ENCODE measurements at places on chromosomes 1 and 21. TPM values are rescaled to one million over a fixed set of nuclear protein-coding genes. Genes with fewer than 3 reads are reported as not detected.

DNA sequence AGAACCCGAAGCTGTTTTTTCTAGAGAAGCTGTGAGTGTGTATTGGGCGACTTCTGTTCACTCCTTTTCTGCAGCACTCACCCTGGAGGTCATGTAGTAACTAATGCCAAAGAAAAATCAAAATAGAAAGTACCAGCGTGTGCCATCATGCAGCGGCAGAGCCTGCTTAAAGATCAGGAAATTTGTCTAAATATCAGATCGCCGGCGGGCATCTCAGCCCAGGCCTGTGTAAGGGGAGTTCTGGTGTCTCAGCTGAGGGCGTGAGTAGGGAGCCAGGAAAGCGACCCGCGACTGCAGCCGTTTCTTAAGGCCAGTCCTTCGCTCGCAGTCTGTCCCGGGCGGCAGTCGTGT is 768 bp downstream of the EDARADD start:
- no peak overlapping the region for H3K27ac ChIP-seq
- peaks cover 9% of the 10 kb centered on the region for H3K4me1 ChIP-seq
- H3K36me3 ChIP-seq = no peaks in the 10 kb centered on the region
- H3K4me3 ChIP-seq = peak overlapping the region; percentile 44
- peaks cover 36% of the 10 kb centered on the region for H3K27me3 ChIP-seq

- DNase-seq = no peak
- H3K27ac ChIP-seq = no peak overlapping the region
- H3K4me1 ChIP-seq = no peaks in the 10 kb centered on the region
- no peaks in the 10 kb centered on the region for H3K27me3 ChIP-seq
- H3K4me3 ChIP-seq = no peak overlapping the region
- H3K36me3 ChIP-seq = no peaks in the 10 kb centered on the region
Measured at GRCh38 chr1:211715971-211716370, 40.5 kb upstream of the NEK2 start.

- no peak for DNase-seq
- H3K4me3 ChIP-seq = no peak overlapping the region
- no peaks in the 10 kb centered on the region for H3K36me3 ChIP-seq
- H3K27ac ChIP-seq = no peak overlapping the region
- no peaks in the 10 kb centered on the region for H3K4me1 ChIP-seq
- no peaks in the 10 kb centered on the region for H3K27me3 ChIP-seq
Measured at GRCh38 chr21:35606578-35606977, 453.7 kb downstream of the SETD4 start.

DNA sequence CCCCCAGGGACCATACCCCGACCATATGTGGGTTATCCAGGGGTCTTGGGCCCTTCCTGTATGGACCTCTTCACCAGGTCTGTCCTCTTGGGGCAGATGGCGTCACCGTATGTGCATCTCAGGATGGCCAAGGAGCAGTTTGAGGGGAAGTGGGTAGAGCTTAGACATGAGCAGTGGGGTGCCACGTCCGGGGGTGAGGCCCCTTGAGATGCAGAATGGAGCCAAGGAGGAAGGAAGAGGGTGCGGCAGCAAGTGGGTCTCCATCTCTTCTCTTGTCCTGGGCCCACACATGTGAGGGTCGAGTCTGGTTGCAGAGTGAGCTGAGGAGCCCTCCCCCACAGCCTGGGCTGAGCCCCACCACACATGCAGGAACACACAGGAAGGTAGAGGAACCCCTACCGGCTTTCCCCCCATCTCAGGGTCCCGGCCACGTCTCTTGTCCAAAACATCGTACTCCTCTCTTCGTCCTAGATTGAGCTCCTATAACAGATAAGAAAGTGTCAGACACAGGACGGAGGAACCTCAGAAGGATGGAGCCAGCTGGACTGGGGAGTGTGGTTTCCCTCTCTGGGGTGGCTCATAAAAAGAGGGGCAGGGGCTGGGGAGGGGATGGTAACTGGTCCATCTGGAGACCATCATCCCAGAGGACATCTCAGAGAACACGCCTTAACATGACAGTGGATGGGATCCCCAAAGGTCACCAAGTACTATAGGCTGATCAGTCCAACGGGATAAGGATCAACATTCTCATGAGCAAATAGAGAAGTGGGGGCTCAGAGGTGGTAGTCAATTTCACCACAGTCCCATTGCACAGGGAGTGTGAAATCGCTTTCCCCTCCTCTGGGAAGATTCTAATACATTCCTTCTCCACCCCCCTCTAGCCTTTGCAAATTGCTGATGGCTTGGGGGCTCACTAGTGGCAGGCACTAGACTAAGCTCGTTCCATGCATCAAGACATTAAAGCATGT is 79.9 kb downstream of the CD247 start:
- peaks cover 19% of the 10 kb centered on the region for H3K27me3 ChIP-seq
- H3K4me1 ChIP-seq = peaks cover 6% of the 10 kb centered on the region
- no peak overlapping the region for H3K27ac ChIP-seq
- no peaks in the 10 kb centered on the region for H3K36me3 ChIP-seq

DNA sequence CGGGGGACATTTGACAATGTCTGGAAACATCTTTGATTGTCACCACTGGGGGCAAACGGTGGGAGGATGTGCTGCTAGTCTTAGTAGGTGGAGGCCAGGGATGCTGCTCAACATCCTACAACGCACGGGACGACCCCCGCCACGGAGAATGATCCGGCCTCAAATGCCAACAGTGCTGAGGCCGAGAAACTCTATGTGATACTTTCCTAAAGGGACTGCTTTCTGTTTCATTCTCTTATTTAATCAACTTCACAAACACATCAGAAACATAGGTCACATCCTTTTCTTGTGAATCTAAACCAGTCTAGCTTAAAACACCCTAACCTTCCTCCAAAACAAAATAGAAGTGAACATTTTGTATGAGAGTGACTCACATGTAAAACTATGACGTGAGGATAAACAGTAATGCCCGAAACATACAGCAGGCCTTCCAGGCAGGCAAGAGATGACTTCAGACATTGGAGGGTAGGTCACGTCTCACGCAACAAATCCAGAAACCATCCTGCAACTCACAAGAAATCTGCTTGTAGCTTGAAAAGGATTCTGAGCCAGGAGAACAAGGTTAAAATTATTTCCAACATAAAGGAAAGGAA is 37.2 kb upstream of the ETS2 start:
- peak; percentile 87 for DNase-seq
- H3K27ac ChIP-seq = peak overlapping the region; percentile 96
- H3K36me3 ChIP-seq = no peaks in the 10 kb centered on the region
- peaks cover 63% of the 10 kb centered on the region for H3K4me1 ChIP-seq
- H3K27me3 ChIP-seq = no peaks in the 10 kb centered on the region

DNA sequence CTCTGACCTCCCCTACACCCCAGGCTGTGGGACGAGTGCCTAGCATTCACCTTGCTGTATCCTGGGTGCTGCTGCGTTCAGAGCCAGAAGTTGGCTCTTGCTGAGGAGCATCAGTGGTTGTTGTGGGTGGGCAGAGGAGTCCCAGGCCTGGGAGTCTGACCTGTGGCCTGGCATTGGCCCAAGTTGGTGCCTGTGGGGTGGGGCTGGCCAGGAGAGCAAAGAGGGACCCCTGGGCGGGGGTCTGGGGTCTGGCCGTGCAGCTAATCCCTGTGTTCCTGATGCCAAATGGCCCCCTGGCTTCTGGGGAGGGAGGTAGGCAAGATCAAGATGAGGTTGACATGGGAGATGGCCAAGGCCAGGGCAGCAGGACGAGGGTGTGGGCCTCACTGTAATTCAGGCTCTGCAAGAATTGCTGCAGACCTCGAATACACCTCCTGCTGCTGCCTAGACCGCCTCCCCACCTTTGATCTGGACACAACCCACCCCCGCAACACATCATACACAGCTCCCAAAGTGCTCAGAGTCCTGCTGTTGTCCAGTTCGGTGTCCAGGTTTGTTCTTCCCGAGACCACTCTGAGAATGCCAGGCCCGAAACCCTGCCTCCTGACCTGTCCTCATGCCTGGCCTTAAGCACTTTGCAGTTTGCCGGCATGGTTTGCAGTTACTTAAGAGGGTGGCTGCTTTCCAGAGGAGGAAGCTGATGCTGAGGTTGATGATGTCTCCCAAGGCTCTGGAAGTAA is 28.7 kb downstream of the CDK18 start:
- no peak for DNase-seq
- H3K4me1 ChIP-seq = peaks cover 19% of the 10 kb centered on the region
- H3K27me3 ChIP-seq = peaks cover 3% of the 10 kb centered on the region
- no peak overlapping the region for H3K4me3 ChIP-seq
- no peaks in the 10 kb centered on the region for H3K36me3 ChIP-seq

DNA sequence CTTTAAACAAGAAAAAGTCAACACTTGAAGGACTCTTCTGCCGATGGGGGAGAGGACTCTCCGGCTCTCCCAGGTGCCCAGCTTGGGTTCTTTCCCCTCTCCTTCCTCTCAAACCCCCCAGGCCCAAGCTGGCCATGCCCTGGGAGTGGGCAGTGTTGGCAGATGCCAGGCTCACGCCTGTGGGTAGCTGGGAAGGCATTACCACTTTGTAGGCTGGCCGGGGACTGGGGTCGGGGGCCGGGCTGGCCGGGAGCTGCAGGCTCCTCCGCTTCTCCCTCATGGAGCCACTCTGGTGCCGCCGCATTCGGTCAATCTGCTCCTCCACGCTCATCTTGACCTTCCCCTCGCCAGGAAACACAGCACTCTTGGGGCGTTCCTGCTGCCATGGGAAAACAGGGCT is 16.4 kb upstream of the GOLT1A start:
- peaks cover 14% of the 10 kb centered on the region for H3K4me1 ChIP-seq
- no peaks in the 10 kb centered on the region for H3K36me3 ChIP-seq
- no peaks in the 10 kb centered on the region for H3K27me3 ChIP-seq
- H3K4me3 ChIP-seq = no peak overlapping the region

DNA sequence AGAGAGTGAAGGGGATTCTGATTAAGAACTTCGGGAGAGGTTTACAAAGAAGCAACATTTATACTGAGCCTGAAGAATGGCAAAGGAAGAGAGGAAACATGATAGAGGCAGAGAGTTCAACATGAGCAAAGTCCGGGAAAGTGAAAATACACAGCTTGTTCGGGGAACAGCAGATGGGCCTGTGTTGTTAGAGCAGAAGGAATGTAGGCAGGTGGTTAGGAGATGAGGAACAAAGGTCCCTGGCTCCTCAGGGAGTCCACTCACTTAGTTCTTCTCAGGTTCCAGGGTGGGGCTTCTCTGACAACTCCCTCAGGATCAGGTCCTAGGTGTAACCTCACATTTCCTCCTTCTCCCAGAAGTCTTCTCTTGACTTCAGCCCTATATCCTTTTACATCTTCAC is 5.1 kb upstream of the ZNF326 start:
- no peaks in the 10 kb centered on the region for H3K27me3 ChIP-seq
- no peak overlapping the region for H3K4me3 ChIP-seq
- H3K27ac ChIP-seq = no peak overlapping the region
- H3K36me3 ChIP-seq = no peaks in the 10 kb centered on the region

GRCh38 chr1:149962039-149962647 is 25.5 kb upstream of the MTMR11 start:
- peaks cover 70% of the 10 kb centered on the region for H3K36me3 ChIP-seq
- no peak overlapping the region for H3K4me3 ChIP-seq
- peak; percentile 61 for DNase-seq

DNA sequence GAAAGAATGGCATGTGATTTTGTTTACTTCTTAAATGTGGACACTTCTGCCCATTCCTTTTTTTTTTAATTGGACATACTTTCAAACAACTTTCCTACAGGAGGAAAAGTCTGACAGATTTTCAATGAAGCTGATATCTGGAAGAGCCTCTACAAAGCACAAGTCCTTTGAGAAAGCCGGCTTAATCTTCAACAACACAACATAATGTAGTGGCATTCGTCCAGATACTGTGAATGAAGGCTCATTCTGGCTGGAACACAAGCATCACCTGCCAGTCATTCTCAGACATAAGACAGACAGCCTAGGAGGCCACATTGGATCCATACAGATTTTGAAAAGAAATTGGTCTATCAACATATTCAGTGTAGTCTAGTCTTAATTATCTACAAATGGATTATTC is 4.9 kb downstream of the OTUD7B start:
- H3K36me3 ChIP-seq = peaks cover 51% of the 10 kb centered on the region
- no peak overlapping the region for H3K27ac ChIP-seq
- peaks cover 42% of the 10 kb centered on the region for H3K4me1 ChIP-seq
- no peaks in the 10 kb centered on the region for H3K27me3 ChIP-seq
- DNase-seq = no peak
- no peak overlapping the region for H3K4me3 ChIP-seq

DNA sequence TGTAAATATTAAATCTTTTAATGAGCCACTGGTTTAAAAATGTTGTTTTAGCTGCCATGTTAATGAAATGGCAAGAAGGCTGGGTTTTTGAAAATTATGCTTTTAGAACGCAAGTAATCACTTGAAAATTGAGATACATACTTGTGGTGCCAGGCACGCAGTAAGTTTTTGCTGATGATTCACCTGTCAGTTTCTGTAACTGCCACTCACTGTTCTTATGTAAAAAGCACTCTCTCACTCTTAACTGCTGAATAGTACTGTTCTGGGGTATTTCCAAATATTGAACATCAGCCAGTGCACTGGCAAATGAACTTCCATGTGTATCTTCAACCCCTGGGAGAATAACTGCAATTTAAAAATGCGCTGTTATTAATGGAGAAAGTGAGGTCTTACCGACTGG is 17.9 kb downstream of the LGALS8 start:
- no peak overlapping the region for H3K27ac ChIP-seq
- no peak for DNase-seq
- H3K36me3 ChIP-seq = peaks cover 80% of the 10 kb centered on the region
- no peak overlapping the region for H3K4me3 ChIP-seq

DNA sequence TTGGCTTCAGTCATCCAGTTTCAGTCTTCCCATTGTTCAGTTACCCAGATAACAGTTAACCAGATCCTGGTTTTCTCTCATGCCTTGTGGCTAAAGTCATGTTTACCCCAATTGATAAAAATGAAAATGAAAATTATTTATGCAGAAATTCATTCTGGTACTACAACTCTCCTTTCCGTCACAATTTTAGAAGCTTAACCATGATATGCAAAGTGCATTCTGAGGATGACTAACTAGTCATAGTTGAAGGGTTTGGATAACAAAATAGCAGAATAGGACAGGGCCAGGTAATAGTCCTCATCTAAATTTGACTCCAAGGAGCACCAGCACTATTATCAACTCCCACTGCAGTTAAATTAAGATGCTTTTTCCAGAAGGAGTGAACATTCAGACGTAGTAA is 94.7 kb downstream of the NTMT2 start:
- H3K4me3 ChIP-seq = no peak overlapping the region
- no peak overlapping the region for H3K27ac ChIP-seq
- H3K36me3 ChIP-seq = no peaks in the 10 kb centered on the region
- no peaks in the 10 kb centered on the region for H3K27me3 ChIP-seq

GRCh38 chr1:46491443-46492268 is 2.0 kb downstream of the DMBX1 start:
- no peaks in the 10 kb centered on the region for H3K36me3 ChIP-seq
- H3K4me3 ChIP-seq = no peak overlapping the region

DNA sequence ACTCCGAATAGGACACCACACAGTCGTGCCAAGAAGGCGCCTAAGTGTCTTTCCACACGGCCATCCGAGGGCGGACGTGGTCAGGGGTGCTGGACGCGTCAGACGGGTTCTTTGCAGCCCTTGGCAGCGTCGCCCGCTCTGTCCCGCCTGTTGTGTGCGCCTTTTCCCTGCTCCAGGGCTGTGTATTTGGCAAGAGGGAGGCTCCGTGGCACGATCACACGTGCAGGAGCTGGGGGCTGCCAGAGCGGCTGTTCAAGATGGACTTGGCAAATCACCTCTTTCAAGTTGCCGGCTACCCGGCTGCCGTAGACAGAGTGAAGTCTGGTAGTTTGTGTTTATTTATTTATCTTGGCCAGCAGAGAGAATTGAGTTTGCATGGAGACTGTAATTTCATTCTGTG is 31.9 kb downstream of the PRKCZ start:
- H3K27me3 ChIP-seq = no peaks in the 10 kb centered on the region
- H3K36me3 ChIP-seq = no peaks in the 10 kb centered on the region
- H3K4me3 ChIP-seq = no peak overlapping the region
- H3K27ac ChIP-seq = no peak overlapping the region
- no peak for DNase-seq

The PRAMEF13 gene
- total RNA-seq = not detected

The PLPPR5 gene
- total RNA-seq = not detected

The PCP4L1 gene
- total RNA-seq = not detected

The RCOR3 gene
- 13.3 TPM for total RNA-seq

The ZMYND12 gene
- total RNA-seq = not detected
